ENCODE measurements at places on chromosomes 1 and 21. TPM values are rescaled to one million over a fixed set of nuclear protein-coding genes. Genes with fewer than 3 reads are reported as not detected.
A peak's percentile ranks its signal among the peaks of the same experiment; 100 is the strongest.

MTARC2 gene
- polyA plus RNA-seq, result 15.9 TPM

GRCh38 chr1:6823793-6824192, 38.5 kb downstream of the CAMTA1 start:
- H3K4me1 ChIP-seq, result peaks cover 77% of the 10 kb centered on the region
- no peak overlapping the region for H3K4me3 ChIP-seq
- H3K27ac ChIP-seq, result no peak overlapping the region
- H3K36me3 ChIP-seq, result no peaks in the 10 kb centered on the region
- DNase-seq, result no peak
- no peaks in the 10 kb centered on the region for H3K27me3 ChIP-seq

DNA sequence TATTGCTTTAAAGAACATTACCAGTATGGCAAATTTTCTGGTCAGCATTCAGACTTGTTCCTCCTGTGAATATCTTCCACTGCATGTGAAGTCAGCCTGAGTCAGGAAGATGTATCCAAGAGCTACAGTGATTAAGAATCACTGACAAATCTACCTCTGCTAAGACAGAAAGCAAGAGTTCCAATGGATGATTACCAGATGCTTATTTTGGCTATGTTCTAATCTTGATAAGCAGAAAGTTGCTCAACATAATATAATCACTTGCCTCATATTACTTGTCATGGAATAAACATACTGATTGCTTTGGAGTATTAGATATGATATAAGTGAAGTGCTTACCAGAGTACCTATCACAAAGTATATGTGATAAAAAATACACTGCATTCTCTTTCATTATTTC, 738.1 kb downstream of the ADGRL2 start:
- H3K36me3 ChIP-seq, result no peaks in the 10 kb centered on the region
- DNase-seq, result no peak
- no peak overlapping the region for H3K4me3 ChIP-seq
- H3K4me1 ChIP-seq, result no peaks in the 10 kb centered on the region

ACTA1 gene
- polyA plus RNA-seq, result 0.76 TPM

DNA sequence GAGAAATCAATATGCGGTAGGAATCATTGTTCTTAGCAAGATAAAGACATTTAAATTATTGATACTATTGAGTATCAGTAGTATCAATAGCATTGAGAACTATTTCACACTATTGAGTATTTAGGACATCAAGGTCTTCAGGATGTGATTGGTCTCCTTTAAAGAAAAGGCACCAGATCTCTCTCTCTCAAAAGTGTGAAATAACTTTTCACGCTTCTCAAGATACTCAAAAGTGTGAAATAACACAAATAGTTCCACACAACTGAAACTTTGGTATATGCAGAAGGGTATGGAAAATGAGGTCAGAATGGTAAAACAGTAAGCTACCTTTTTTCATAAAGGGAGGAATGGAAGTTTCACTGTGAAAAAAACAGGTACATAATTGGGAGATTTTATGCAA, 6.7 kb upstream of the PYHIN1 start:
- H3K4me1 ChIP-seq, result no peaks in the 10 kb centered on the region
- no peak overlapping the region for H3K27ac ChIP-seq
- no peaks in the 10 kb centered on the region for H3K36me3 ChIP-seq
- no peak overlapping the region for H3K4me3 ChIP-seq
- H3K27me3 ChIP-seq, result no peaks in the 10 kb centered on the region

PIK3R3 gene
- 1.7 TPM for polyA plus RNA-seq

LCE1C gene
- not detected for polyA plus RNA-seq

GRCh38 chr1:2089051-2089450, 38.8 kb downstream of the PRKCZ start:
- DNase-seq, result no peak
- H3K4me1 ChIP-seq, result no peaks in the 10 kb centered on the region
- no peaks in the 10 kb centered on the region for H3K27me3 ChIP-seq

DNA sequence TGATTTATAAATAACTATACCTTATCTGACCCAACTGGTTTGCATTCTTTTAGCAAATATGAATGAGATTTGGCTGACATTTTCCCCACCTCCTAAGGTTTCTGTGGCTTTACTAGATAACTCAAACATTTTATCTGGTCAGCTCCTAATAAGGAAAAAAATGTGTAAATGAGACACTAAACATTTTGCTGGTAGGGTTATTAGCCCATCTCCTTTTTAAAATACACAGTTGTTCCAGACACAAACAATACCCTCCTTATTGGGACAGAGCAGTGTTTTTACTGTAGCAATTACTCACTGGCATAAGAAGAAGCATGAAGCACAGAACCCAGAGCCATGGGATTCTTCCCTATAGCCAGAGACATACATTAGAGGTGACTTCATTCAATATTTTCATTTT, 53.8 kb upstream of the NUF2 start:
- H3K27ac ChIP-seq, result no peak overlapping the region
- no peaks in the 10 kb centered on the region for H3K4me1 ChIP-seq
- no peaks in the 10 kb centered on the region for H3K27me3 ChIP-seq
- H3K36me3 ChIP-seq, result no peaks in the 10 kb centered on the region
- no peak for DNase-seq

GRCh38 chr1:58968360-58968952, 184.6 kb upstream of the JUN start:
- H3K4me3 ChIP-seq, result no peak overlapping the region
- no peaks in the 10 kb centered on the region for H3K27me3 ChIP-seq
- peak overlapping the region; percentile 92 for H3K27ac ChIP-seq

CHIA gene
- not detected for polyA plus RNA-seq

DNA sequence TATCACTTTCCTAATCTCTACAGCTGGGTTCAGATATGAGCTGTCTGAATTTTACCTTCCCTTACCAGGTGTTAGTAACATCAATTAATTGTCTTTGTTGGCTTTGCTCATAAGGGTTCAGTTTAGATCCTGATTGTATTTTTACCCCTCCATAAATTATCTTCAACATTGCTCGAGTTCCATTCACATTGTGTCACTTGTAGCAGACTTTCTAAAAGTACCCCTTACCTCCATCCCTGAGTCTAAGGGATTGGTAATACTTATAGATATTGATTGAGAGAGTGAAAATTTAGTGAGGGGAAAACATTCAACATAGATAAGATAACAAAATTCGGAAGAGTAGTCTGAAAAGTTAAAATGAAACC, 7.3 kb downstream of the RASAL2 start:
- no peak for DNase-seq
- no peak overlapping the region for H3K27ac ChIP-seq
- H3K36me3 ChIP-seq, result no peaks in the 10 kb centered on the region

- no peak overlapping the region for H3K4me3 ChIP-seq
- H3K27me3 ChIP-seq, result no peaks in the 10 kb centered on the region
- H3K4me1 ChIP-seq, result peaks cover 9% of the 10 kb centered on the region
Observed at GRCh38 chr21:46455575-46456385, 2.9 kb upstream of the DIP2A start.

GRCh38 chr21:45029298-45029947, 45.0 kb upstream of the ADARB1 start:
- H3K4me1 ChIP-seq, result peaks cover 4% of the 10 kb centered on the region
- DNase-seq, result no peak
- H3K27ac ChIP-seq, result no peak overlapping the region
- H3K36me3 ChIP-seq, result no peaks in the 10 kb centered on the region
- H3K4me3 ChIP-seq, result no peak overlapping the region

DNA sequence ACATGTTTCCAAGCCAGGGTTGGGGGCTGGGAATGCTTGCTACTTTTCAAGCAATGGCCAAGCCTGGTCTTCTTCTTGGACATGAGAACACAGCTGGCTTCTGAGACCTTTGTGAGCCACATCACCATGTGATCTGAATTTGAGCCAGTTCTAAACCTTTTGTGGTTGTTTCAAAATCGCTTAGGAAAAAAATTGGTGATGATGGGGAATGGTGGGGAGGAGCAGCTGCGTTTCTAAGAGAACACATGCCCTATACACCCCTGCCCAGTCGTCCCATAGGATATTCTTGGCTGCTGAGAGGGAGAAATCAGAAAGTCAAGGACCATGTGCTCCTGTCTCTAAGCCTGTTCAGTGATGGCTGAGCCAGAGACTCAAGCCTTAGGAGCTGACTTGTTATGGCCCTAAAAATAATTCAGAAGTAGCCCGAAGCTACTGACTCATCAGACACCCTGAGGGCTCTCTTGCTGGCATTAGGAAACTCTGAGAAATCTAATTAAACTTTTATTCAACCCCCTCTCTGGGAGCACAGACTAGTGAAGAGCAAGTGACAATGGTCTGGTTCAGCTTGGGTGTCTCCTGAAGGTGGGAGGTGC, 30.5 kb downstream of the CCDC185 start:
- no peak for DNase-seq
- no peak overlapping the region for H3K4me3 ChIP-seq
- H3K27me3 ChIP-seq, result no peaks in the 10 kb centered on the region

- H3K4me3 ChIP-seq, result no peak overlapping the region
- no peaks in the 10 kb centered on the region for H3K4me1 ChIP-seq
- no peaks in the 10 kb centered on the region for H3K36me3 ChIP-seq
- no peak overlapping the region for H3K27ac ChIP-seq
- H3K27me3 ChIP-seq, result no peaks in the 10 kb centered on the region
Observed at GRCh38 chr1:35488336-35488735, 68.9 kb downstream of the KIAA0319L start.

PTAFR gene
- polyA plus RNA-seq, result 1.0 TPM

COL24A1 gene
- 0.02 TPM for polyA plus RNA-seq

GRCh38 chr1:40798366-40799281, 15.0 kb downstream of the KCNQ4 start:
- H3K27me3 ChIP-seq, result no peaks in the 10 kb centered on the region
- peaks cover 15% of the 10 kb centered on the region for H3K4me1 ChIP-seq
- H3K4me3 ChIP-seq, result no peak overlapping the region
- peak overlapping the region; percentile 51 for H3K27ac ChIP-seq
- H3K36me3 ChIP-seq, result no peaks in the 10 kb centered on the region

GRCh38 chr1:170146720-170147263, 1.0 kb downstream of the NTMT2 start:
- H3K4me1 ChIP-seq, result no peaks in the 10 kb centered on the region
- no peaks in the 10 kb centered on the region for H3K36me3 ChIP-seq
- no peak overlapping the region for H3K27ac ChIP-seq
- no peak for DNase-seq
- H3K27me3 ChIP-seq, result no peaks in the 10 kb centered on the region

DNA sequence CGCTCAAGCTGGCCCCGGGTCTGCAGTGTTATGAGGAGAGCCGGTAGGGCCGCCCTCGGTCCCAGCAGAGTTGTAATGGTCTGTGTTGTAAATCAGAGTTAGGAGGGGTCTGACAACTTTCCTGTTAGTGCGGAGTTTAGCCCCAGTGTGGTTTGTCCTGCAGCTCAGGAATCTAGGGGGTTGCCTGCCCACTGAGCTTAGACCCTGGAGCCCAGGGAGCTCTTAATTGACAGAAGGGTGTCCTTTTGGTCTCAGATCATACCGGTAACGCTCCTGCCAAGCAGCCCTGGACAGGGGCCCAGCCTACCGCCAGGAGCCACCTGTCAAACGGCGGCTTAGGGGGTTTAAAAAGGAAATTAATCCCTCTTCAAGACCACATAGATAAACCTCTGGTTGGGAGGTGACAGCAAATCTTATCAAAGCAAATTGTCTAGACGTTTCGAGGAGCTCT, 164.4 kb downstream of the DYRK1A start:
- H3K4me1 ChIP-seq, result no peaks in the 10 kb centered on the region
- H3K36me3 ChIP-seq, result no peaks in the 10 kb centered on the region
- H3K27ac ChIP-seq, result no peak overlapping the region
- no peak for DNase-seq
- H3K4me3 ChIP-seq, result no peak overlapping the region
- no peaks in the 10 kb centered on the region for H3K27me3 ChIP-seq

DNA sequence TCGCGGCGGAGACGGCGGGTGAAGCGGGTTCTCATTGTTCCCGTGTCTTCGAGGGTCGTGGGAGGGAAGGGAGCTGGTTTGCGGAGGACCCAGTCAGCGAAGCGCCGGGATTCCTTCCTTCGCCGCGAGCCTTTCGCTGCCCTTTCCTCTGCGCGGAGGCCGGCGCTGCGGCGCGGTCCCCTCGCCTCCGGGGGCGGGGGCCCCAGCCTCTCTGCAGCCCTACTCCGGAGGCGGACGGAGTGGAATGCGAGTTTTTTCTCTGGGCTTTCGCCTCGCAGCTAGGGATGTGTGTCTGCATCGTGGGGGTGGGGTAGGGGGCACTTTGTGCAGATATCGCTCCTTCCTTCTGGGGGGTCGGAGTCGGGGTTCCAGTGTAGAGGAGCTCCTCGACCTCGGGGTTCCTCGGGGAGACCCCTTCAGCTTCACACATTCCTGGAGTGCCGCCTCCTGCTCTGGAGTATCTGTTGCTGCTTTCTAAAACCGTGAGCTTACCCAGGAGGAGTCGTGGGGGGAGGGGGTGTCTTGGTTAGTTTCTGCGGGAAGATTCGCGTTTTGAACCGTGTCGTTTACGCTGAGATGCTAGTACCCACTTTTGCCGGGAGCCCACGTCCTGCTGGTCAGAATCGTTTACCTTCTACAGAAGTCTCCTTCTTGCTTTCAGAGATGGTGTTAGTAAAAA, 595 bp downstream of the RNF2 start:
- no peaks in the 10 kb centered on the region for H3K36me3 ChIP-seq
- DNase-seq, result peak; percentile 54
- peak overlapping the region; percentile 79 for H3K27ac ChIP-seq
- peaks cover 14% of the 10 kb centered on the region for H3K4me1 ChIP-seq

DNA sequence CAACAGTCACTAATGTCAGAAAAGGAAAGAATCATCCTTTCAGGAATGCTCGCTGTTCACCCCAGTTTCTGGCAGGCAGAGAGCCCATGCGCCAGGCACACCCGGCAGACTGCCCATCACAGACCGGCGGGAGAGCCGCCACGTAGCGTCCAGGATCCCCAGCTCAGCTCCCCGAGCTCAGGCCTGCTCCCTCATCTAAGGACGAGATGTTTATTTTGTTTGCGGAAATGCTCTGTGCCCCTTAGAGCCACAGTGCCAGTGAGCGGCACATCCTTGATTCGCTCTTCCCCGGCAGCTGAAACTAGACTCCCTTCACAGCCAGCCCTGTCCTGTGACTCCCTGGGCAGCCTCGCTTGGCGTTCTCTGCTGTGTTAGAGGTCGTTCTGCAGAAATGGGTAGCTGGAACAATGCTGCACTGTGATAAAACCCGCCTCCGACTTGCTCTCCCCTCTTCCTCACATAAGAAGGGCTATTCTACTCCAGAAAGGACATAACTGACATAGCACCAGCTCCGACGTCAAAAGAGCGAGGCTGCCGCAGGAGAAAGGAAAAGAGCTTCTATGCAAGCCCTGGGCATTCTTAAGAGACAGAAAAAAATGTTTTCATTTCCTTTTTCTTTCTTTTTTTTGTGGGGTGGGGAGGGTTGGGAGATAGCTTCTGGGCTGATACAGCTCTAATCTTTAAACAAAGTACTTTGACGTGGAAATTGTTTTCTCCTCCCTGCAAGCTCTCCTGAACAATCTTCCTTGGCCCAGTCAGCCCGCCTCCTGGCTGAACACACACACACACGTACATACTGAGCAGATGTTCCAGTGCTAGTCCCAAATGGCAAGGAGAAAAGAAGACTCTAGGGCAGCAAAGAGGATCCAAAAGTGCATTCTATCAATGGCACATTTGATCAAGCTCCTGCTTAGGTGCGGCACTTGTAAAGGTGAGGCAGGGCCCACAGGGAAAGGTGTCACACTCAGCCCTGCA, 37.2 kb downstream of the MRAP start:
- H3K4me3 ChIP-seq, result no peak overlapping the region
- no peaks in the 10 kb centered on the region for H3K4me1 ChIP-seq
- H3K27ac ChIP-seq, result no peak overlapping the region
- no peaks in the 10 kb centered on the region for H3K27me3 ChIP-seq

GRCh38 chr1:180765151-180765550, 133.3 kb downstream of the XPR1 start:
- H3K36me3 ChIP-seq, result no peaks in the 10 kb centered on the region
- no peak overlapping the region for H3K4me3 ChIP-seq
- H3K27me3 ChIP-seq, result no peaks in the 10 kb centered on the region

TIE1 gene
- polyA plus RNA-seq, result 6.9 TPM

All from pancreas (tissue), 10 donors.